ENCODE measurements at places on chromosomes 12 and 14. TPM values are rescaled to one million over a fixed set of nuclear protein-coding genes. Genes with fewer than 3 reads are reported as not detected.

- no peak overlapping the region for H3K27ac ChIP-seq
- H3K27me3 ChIP-seq = no peaks in the 10 kb centered on the region
These were observed 23.2 kb upstream of the APOF start for GRCh38 chr12:56385873-56386272.

TRHDE gene
- total RNA-seq = 1.9 TPM

DNA sequence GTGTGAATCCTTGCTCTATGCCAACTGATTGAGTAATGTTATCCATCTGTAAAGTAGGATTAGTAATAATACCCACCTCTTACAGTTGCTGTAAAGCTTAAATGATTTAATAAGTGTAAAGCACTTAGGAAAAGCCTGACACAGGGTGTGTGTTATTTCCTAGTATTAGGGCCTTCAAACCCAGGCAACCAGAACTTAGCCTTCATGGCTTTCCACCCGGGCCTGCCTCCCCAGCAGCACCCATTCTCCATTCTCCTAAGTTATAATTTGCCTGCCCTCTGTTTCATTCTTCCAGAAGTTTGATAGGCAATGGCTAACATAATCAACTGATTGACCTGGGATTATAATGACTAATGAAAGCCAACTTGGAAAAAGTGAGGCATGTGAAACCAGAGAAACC lies 20.4 kb upstream of the PDZRN4 start:
- H3K27ac ChIP-seq = no peak overlapping the region

DNA sequence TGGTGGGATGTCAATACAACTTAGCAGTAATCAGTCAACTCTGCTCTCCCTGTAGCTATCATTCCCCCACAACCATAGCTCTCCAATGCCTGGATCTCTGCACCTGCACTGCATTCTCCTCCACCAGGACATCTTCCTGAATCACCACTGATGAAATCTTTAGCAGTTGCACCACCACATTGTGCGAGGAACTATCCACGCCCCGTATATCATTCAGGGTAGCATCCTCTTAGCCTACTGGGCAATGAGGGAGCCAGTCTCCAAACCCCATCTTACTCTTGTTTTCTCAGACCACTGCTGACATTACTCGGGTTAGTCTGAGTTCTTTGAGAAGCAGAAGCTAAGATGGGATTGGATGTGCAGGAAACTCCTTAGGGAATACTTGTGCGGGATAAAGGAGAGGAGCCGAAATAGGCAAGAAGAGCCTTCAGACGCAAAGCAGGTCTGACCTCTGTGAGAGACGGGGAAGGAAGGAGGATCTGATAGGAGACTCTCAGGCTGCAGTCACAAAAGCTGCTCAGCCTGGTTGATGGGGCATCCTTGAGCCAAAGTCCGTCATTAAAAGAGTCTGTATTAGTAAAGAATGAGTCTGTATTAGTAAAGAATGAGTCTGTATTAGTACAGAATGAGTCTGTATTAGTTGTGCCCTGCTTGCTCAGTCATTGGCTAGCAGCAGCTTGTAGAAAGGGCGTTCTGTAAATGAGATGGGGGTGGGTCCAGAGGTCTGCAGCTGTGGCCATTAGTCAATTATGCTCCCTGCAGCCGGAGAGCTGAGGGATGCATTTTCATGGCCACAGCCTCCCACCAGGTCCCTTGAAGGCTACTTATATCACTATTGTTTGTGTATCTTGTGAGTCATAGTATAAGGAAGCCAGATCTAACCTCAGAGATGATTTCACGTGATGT lies 49.6 kb upstream of the RASSF3 start:
- H3K4me3 ChIP-seq = no peak overlapping the region
- H3K36me3 ChIP-seq = no peaks in the 10 kb centered on the region
- DNase-seq = peak; percentile 67
- H3K27ac ChIP-seq = peak overlapping the region; percentile 60
- no peaks in the 10 kb centered on the region for H3K27me3 ChIP-seq

All from Panc1 (cell line).